Naive B cell (primary cell): ENCODE measurements at places on chromosomes 5 and 9.

DNA sequence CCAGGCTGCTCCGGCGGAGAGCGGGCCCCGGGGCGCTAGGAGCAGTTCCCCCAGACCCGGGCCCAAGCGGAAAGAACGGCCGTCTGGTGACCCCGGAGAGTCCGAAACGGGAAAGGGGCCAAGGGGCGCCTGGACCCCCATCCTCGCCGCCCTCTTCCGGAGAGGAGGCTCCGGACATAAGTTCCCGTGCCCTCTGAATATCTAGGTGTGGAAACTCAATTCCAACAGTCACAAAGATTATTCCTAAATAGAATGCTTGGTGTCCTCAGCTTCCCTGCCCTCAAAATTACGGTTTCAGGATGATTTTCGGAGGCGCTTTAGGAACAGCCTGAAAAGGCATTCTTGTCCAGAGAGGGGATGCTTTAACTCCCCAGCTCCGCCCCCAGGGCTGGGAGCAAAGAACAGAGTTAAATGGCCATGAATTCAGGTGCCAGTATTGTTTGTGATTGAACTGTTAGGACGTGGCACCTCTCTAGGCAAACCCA, 681 bp upstream of the LHFPL2 start:
- H3K4me3 ChIP-seq, result peak overlapping the region; percentile 86
- H3K36me3 ChIP-seq, result no peaks in the 10 kb centered on the region
- no peak for DNase-seq
- H3K27me3 ChIP-seq, result no peaks in the 10 kb centered on the region
- H3K4me1 ChIP-seq, result peaks cover 10% of the 10 kb centered on the region
- H3K27ac ChIP-seq, result peak overlapping the region; percentile 29

- H3K27ac ChIP-seq, result peak overlapping the region; percentile 92
- H3K36me3 ChIP-seq, result no peaks in the 10 kb centered on the region
- H3K4me1 ChIP-seq, result peaks cover 17% of the 10 kb centered on the region
- peak overlapping the region; percentile 98 for H3K4me3 ChIP-seq
These were observed 811 bp upstream of the ARRDC3 start for GRCh38 chr5:91383956-91384300.

DNA sequence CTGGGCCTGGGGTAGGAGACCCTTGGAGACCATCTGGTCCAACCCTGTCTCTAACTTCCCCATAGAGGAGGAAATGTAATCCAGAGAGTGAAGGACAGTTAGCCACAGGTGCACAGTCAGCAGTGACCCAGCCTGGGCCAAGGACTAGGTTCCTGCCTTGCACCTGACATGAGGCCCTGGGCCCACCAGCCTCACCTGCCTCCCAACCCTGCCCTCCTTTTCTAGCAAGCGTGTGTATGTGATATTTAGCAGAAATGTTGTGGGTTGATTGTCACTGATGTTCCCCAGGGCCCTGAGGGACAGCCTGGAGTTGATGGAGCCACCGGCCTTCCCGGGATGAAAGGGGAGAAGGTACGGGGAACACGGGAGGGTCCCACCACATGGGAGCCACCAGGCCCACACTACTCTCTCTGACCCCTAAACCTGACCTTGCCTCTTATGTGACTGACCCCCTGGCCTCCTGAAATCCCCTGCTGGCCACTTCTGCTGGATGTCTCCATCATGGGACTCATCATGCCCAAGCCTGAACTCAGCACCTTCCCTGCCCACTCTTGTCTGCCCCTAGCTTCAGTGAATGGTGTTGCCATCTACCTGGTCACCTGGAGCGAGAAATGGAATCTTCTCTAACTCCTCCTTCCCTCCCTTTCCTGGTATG, 79.2 kb upstream of the TGFBR1 start:
- H3K4me1 ChIP-seq, result peaks cover 6% of the 10 kb centered on the region
- H3K36me3 ChIP-seq, result peaks cover 8% of the 10 kb centered on the region
- H3K27ac ChIP-seq, result no peak overlapping the region
- no peak for DNase-seq
- peaks cover 4% of the 10 kb centered on the region for H3K27me3 ChIP-seq

DNA sequence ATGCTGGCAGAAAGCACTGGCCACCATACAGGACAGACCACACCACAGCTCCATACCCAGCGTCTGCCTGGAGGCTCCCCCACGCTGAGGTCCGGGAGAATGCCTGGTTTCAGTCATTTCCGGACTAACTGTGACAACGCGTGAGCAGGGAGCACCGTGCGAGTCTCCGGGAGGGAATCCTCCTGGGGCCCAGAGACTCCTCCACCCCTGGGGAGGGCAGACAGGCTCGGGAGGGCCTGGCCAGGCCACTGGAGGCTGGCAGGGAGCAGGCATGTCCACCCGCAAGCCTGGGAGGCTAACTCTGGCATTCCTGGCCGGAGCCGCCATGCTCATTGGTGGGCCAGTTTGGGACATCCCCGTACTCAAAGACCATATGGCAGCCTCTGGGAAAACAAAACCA, 6.5 kb downstream of the BRD3OS start:
- H3K27ac ChIP-seq, result no peak overlapping the region
- H3K4me1 ChIP-seq, result peaks cover 7% of the 10 kb centered on the region
- H3K36me3 ChIP-seq, result peaks cover 8% of the 10 kb centered on the region
- no peak overlapping the region for H3K4me3 ChIP-seq

DNA sequence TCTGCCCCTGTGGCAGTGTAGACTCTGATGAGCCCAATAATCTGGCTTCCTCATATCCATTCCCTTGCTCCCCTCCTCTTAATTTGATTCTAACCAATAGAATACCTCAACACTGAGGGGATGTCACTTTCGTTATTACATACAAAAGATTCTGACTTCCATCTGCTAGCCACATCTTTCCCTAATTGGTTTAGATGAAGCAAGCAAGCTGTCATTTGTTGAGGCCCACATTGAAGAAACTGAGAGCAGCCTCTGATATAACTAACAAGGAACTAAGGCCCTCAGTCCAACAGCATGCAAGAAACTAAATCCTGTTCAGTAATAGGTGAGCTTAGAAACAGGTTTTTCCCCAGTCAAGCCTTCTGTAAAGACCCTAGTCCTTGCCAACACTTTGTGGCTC, 5.8 kb downstream of the ADAMTS6 start:
- H3K4me3 ChIP-seq, result no peak overlapping the region
- H3K36me3 ChIP-seq, result no peaks in the 10 kb centered on the region
- DNase-seq, result no peak
- no peak overlapping the region for H3K27ac ChIP-seq

DNA sequence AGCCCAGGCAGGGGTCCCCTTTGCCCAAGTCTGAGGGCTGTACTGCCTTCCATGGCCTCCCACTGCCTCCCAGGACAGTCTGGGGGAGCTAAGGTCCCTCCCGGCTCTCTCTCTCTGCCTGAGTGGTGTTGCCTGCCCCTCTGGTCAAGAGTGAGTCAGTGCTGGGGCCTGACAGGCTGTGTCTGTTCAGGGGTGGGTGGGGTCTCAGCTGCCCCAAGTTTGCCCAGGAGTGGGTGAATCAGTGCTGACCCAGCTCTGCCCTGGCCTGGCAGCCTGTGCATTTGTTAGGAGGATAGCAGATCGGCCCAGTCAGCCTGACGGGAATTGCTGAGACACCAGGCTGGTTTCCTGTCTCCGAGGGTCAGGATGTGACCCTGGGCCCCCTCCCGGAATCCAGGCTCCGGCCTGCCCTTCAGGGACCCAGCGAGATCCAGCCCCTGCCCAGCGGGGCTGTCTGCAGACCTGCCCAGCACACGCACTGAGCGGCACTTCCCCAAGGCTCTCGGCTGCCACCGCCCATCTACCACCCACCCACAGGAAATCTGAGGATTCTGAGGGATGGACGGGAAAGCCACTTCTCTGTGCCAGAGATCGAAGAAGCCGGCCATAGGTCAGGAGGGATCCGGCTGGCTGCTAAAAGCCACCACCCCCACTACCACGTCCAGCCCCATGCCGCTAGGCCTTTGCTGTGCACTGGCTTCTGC, 15.9 kb downstream of the ENG start:
- H3K27me3 ChIP-seq, result no peaks in the 10 kb centered on the region
- H3K4me1 ChIP-seq, result peaks cover 13% of the 10 kb centered on the region
- no peak for DNase-seq
- no peak overlapping the region for H3K4me3 ChIP-seq

GRCh38 chr5:57817001-57817453, 334.4 kb upstream of the ACTBL2 start:
- no peaks in the 10 kb centered on the region for H3K27me3 ChIP-seq
- no peak overlapping the region for H3K4me3 ChIP-seq
- no peaks in the 10 kb centered on the region for H3K4me1 ChIP-seq
- no peaks in the 10 kb centered on the region for H3K36me3 ChIP-seq
- DNase-seq, result no peak

DNA sequence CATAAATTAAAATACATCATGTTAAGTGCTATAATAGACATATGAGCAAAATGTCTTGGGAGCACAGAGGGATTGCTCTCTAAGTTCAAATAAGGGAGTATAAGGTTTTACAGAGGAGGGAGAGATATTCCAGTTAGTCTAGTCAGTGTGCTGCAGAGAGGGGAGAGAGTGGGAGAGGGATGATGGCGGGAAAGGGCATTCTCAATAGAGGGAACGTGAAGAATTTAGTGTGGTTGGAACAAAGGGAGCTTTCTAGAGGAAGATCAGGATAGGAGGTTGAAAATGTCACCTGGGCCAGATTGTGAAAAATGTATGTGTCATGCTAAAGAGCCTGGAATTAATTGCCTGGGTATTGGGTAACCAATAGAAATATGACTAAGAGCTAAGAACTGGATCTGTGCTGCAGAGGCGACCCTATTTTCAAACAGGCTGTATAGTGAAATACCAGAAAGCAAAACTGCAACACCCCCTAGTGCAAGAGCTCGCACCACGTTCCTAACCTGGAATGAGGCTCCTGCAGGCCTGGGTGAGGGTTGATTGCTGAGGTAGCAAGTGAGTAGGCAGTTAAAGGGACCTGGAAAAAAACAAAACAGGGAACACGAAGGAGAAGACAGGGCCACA, 791.8 kb upstream of the C9orf72 start:
- H3K36me3 ChIP-seq, result no peaks in the 10 kb centered on the region
- H3K4me1 ChIP-seq, result no peaks in the 10 kb centered on the region
- H3K27me3 ChIP-seq, result no peaks in the 10 kb centered on the region
- H3K4me3 ChIP-seq, result no peak overlapping the region

DNA sequence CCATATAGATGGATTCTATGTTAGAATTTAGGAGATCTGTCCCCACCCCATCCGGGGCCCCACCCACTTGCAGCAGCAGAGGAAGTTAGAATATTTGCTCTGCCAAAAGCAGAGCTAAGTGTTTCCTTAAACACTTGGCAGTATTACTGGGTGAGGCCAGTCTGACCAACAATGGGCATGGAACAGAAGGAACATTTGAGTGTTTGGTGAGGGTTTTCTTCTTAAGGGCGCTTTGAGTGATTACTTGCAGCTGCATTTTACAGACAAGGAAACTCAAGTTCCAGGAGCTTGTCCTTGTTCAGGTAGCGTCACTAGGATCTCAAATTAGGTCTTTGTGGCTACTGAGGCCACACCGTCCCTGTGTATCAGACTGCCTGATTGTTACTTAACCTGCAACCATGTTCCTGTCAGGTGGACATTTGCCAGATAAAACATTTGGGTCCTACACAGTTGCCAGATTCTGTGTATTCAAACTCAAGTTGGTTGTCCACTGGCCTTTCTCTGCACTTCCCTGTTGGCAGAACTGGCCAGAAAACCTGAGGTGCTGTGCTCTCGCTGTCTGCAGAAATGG, 59.3 kb downstream of the SLC46A2 start:
- H3K27me3 ChIP-seq, result no peaks in the 10 kb centered on the region
- H3K4me3 ChIP-seq, result no peak overlapping the region
- peaks cover 8% of the 10 kb centered on the region for H3K36me3 ChIP-seq

- H3K27ac ChIP-seq, result peak overlapping the region; percentile 73
- no peak for DNase-seq
- peak overlapping the region; percentile 63 for H3K4me3 ChIP-seq
- H3K4me1 ChIP-seq, result peaks cover 24% of the 10 kb centered on the region
These were observed 19.1 kb downstream of the CREBRF start for GRCh38 chr5:173075137-173075843.

DNA sequence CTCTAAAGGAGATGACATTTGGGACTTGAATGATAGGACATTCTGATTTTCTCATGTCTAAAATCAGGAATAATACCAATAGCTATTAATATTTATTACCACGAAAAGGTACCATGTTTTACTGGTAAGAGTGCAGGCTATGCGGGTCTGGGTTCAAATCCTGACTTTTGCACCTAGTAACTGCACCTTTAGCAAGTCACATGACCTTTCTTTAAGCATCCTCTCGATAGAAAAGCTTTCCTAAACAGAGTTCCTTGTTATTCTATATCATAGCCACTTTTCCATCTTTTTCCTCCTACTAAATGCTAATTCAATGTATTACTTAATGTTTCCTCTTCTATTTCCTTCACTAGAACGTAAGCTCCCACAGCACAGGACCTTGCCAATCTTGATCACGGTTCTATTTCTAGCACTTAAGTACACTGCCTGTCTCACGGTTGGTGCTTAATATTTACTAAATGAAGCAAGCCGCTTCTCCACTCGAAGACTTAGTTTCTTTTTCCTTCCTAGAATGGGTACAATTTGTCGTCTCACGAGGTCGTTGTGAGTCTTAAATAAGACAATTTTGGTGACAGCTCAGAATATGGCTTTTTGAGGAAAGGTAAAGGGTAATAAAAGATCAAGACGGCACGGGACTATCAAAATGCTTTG, 816 bp downstream of the RBM18 start:
- no peaks in the 10 kb centered on the region for H3K27me3 ChIP-seq
- H3K36me3 ChIP-seq, result peaks cover 8% of the 10 kb centered on the region
- peaks cover 40% of the 10 kb centered on the region for H3K4me1 ChIP-seq
- H3K4me3 ChIP-seq, result peak overlapping the region; percentile 99
- DNase-seq, result peak; percentile 8

- H3K36me3 ChIP-seq, result no peaks in the 10 kb centered on the region
- no peak overlapping the region for H3K4me3 ChIP-seq
- no peak for DNase-seq
- H3K4me1 ChIP-seq, result no peaks in the 10 kb centered on the region
These were observed 219.5 kb upstream of the TMEM161B start for GRCh38 chr5:88488130-88488529.

GRCh38 chr5:107806705-107807104, 136.0 kb upstream of the EFNA5 start:
- no peak for DNase-seq
- no peak overlapping the region for H3K4me3 ChIP-seq
- H3K27ac ChIP-seq, result no peak overlapping the region
- no peaks in the 10 kb centered on the region for H3K27me3 ChIP-seq

DNA sequence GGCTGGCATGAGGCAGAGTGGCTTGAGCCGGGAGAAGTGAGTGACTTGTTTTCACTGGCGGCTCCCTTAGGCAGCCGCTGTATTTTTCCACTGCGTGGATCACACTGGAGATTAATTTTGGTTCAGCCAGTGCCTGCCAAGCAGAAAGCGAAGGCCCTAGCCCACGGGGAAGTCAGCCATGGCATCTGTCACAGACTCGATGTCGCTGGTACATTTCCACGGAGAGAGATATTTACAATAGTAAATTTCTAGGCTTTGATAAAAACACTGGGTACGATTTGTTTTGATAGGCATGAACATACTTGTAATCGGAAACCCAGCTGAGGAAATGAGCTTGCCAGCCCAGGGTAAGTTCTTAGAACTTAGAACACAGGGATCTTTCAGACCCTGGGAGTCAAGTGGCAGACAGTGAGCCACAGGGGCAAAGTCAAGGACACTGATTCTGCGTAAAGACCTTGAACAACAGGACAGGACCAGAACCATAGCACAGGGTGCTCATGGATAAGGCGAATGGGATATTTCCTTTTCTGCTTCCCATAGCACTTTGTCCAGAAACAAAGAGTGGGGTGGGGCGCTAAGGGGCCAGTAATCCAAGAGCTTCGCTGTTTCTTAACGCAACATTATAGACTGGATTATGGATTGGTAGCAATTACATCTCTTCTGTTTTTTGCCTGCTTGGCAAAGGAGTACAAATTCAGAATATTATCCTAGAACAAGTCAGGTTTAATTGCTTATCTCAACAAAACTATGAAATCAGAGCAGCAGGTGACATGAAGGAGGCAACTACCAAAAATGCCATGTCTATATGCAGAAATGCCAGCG, 4.5 kb downstream of the DUSP1 start:
- peaks cover 42% of the 10 kb centered on the region for H3K4me1 ChIP-seq
- peak overlapping the region; percentile 99 for H3K27ac ChIP-seq
- H3K4me3 ChIP-seq, result no peak overlapping the region
- H3K36me3 ChIP-seq, result peaks cover 13% of the 10 kb centered on the region
